ENCODE measurements at places on chromosomes 1 and 21.
A peak's percentile ranks its signal among the peaks of the same experiment; 100 is the strongest.

GRCh38 chr1:42806171-42806570 lies 10.8 kb upstream of the ERMAP start:
- DNase-seq = no peak

GRCh38 chr1:205284420-205285144 lies 37.0 kb downstream of the NUAK2 start:
- DNase-seq = peak; percentile 98

DNA sequence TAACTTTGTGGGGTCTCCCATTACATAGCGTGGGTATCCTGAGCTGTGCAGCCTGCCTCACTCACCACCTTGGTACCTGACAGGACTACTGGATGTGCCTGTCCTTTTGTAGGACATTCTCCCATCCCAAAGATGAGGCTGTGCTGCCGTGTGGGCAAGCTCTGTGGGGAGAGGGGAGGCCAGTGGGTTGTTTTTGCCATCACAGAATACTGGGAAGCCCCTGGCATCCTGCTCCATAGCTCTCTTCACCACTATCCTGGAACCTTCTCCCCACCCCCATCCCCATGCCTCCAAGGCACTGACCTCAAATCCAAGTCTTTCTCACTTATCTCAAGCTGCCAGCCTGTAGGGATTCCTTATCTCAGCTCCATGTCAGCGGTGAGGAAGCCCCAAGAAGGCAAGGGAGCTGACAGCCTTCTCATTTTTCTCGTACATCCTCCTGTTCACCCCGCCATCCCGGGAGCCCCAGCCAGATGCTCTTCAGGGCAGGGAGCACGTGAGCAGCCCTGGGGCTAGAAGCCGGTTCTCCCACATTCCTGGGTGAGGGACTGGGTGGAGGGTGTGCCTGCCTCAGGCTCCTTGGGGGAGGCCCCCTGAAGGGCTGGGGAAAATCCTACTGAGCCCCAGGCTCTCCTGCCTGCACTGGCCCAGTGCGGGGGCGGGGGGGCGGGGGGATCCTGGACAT lies 2.4 kb upstream of the ELF3 start:
- peak; percentile 13 for DNase-seq

DNA sequence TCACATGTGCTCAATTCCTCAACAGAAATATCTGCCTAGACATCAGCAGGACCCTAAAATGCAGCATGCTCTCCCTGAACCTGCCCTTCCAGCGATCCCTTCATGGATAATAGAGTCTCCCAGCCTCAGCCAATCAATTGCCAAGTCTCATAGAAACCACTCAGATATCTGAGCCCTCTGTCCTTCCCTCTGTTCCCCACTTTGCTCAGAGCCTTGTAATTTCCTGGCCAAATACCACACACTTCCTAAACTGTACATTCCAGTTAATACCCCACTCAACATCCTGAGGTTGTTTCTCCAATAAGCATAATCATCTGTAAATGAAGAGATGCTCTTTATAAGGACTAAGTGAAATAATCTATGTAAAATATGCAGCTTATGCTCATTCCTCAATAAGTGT lies 59.3 kb upstream of the PTGFRN start:
- DNase-seq = no peak

- no peak for DNase-seq
These were observed 35.8 kb upstream of the JAK1 start for GRCh38 chr1:65002156-65002507.

GRCh38 chr1:16971341-16972188 lies 8.9 kb downstream of the MFAP2 start:
- DNase-seq = peak; percentile 74
